Ureter (tissue), 1 donor: ENCODE measurements at places on chromosomes 12 and 14.

DNA sequence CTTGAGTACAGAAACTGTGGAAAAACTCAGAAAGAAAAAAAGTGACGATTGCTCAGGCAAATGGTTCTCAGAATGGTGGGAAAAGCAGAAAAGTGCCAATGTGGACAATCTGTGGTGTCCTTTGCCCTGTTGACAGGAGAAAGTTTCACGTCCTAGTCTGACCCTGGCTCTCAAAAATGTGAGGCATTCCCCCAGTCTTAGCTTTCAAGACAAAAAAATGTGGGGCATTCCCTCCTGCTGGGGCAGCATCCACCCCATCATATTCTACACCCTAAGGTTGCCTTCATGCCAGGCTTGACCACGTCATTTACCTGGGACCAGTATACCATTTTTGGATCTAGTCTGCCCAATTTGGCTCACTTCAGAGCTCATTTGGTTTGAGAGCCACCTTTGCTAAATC, 20.7 kb upstream of the ANAPC7 start:
- DNase-seq: no peak

- no peak for DNase-seq
These were observed 4.0 kb downstream of the CPSF6 start for GRCh38 chr12:69243099-69244084.

DNA sequence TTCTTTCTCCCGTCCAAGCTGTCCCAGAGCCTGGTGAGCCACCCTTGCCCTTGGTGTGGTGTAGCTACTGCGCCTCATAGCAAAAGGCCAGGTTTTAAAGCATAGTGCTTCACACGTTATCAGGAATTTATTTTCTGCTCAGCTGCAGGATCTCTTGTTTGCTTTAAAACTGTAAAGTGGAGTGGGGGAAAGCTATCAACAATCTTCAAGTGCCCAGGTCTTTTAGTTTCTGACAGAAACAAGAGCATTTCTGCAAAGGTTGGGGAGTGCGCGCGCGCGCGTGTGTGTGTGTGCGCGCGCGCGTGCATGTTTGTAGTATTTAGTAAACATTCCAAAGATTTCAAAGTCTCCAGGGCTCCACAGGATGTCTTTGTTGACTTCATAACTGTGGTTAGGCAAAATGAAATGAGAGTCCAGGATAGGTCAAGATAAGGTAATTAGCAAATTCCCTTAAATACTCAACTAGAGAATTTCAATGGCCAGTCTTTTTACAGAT, 45.5 kb downstream of the EML1 start:
- no peak for DNase-seq

DNA sequence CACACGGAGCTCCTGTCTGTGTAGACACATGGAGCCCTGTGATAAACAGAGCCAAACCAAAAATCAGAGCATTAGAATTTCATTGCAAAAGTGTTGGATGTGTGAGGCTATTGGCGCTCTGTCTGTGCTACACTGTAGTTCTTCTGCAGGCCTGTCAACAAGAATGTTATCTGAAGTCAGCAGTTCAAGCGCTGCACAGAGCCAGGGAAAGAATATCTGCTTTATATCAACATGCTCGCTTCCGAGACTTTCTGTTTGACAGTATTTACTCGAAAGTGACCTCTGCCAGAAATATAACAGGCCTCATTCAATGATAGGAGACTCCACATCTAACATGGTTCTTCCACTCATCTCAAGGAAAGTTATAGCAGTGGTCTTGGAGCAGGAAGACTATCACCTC, 118.3 kb downstream of the CCER1 start:
- no peak for DNase-seq
